ENCODE measurements at places on chromosomes 11 and 22. TPM values are rescaled to one million over a fixed set of nuclear protein-coding genes. Genes with fewer than 3 reads are reported as not detected.

The PLAAT3 gene
- total RNA-seq = 2.4 TPM

The ACTN3 gene
- total RNA-seq = not detected

The DGCR6L gene
- total RNA-seq = 26.5 TPM

The SCN3B gene
- total RNA-seq = 48.9 TPM

The OR2AT4 gene
- not detected for total RNA-seq

The UBQLNL gene
- total RNA-seq = under 0.01 TPM

The CLCF1 gene
- total RNA-seq = under 0.01 TPM

The PICALM gene
- total RNA-seq = 1,205 TPM

The CDC42EP1 gene
- total RNA-seq = 1.6 TPM

The OR8G5 gene
- total RNA-seq = not detected

The SLC35F2 gene
- 51.8 TPM for total RNA-seq

The RTN4RL2 gene
- 0.41 TPM for total RNA-seq

The CD248 gene
- total RNA-seq = 1.2 TPM

DNA sequence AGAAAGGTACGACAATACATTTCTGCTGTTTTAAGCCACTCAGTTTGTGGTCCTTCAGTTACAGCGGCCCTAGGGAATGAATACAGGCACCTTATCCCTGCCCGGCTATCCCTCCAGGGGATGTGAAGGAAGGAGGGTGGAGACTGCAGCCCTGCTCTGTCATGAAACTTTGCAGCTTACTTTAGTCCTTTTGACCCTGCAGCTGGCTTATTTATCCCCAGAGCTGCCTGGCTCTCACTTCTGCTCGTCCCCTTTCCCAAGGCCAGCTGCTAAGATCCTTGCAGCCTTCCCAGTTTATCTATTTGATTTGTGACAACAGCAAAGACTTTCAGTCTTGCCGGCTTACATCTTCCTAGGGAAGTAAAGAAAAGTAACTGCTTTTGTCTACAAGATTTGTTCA lies 55.2 kb downstream of the SC5D start:
- no peak for DNase-seq

DNA sequence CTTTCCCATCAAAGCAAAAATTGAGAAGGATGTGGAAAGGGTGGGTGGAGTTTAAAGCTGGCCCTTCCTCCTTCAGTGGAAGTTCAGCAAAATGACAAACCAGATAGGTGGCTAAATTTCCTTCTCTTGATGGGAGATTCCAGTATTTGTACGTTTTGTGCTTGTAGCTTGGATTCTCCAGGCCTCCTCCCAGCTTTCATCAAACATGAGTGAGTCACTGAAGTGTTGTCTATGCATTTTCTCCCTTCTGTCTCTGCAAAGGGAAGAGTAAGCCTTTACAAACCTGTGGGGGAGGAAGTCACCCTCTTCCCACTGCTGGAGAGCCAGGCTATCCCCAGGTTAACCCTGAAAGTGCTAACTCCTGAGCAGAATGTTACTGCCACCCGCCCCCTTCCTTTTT lies 6.4 kb downstream of the MARK2 start:
- no peak for DNase-seq

DNA sequence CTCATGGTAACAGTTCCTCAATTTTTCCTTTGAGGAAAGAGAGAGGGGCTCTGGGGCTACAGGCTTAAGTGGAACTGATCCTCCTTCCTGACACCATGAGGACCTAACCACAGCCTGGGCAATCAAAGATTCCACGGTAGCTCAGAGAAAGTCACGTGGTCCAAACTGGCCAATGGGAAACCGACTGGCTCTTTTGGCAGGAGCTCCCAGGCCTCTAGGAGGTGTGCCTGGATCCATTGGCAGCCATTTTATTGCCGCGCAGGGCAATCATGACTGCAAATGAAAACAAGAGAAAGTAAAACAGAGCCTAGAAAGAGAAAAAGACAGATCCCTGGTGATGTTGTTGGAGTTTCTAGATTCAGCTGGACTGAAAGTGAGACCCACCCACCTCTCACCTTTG lies 27.3 kb upstream of the ASPHD2 start:
- no peak for DNase-seq

GRCh38 chr11:100823360-100823759 lies 136.3 kb downstream of the ARHGAP42 start:
- no peak for DNase-seq

GRCh38 chr22:32509045-32509444 lies 34.4 kb downstream of the FBXO7 start:
- no peak for DNase-seq

DNA sequence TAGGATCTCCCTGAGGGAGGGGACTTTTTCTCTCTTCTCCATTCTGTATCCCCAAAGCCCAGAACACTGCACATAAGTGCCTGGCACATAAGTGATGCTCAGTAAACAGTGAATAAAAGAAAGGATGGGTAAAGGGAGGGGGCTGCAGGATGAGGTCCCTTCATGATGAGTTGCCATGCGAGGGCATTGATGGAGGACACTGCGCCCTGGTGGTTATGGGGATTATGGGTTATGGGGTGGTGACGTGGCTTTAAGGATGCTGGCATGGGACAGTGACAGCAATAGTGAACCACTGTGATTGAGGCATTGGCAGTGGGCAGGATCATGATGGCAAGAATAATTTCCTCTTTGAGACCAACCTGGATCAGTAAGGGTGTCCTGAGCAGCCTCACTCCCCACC lies 43.9 kb upstream of the LRRC32 start:
- DNase-seq = no peak

GRCh38 chr11:120354068-120354467 lies 17.9 kb downstream of the ARHGEF12 start:
- DNase-seq = no peak

GRCh38 chr22:17587629-17588028 lies 24.3 kb downstream of the SLC25A18 start:
- DNase-seq = no peak

DNA sequence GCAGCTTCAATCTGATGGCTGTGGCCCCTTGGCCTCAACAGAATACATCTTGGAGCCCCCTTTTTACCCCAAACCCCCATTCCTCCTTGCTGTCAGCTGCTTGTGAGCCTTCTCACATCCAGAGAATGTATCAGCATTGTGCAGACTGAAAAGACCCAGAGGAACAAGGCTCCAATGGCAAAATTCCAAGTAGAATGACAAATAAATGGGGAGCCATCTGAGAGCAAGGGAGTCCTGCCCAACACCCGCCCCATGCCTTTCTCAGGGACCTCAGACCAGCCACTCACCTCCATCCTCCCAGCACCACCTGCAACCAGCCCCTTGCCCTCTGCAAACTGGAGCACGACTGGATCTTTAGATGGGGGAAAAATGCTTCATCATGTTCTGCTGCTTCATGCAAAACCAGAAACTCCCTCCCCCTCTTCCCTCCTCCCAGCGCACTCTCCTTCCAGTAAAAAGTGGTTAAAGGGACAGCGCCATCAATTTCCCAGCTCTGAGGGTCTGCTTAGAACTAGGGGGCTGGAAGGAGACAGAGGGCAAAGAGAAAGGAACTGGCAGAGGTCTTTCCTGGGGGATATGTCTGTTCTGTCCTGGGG lies 2.2 kb upstream of the NEFH start:
- no peak for DNase-seq

DNA sequence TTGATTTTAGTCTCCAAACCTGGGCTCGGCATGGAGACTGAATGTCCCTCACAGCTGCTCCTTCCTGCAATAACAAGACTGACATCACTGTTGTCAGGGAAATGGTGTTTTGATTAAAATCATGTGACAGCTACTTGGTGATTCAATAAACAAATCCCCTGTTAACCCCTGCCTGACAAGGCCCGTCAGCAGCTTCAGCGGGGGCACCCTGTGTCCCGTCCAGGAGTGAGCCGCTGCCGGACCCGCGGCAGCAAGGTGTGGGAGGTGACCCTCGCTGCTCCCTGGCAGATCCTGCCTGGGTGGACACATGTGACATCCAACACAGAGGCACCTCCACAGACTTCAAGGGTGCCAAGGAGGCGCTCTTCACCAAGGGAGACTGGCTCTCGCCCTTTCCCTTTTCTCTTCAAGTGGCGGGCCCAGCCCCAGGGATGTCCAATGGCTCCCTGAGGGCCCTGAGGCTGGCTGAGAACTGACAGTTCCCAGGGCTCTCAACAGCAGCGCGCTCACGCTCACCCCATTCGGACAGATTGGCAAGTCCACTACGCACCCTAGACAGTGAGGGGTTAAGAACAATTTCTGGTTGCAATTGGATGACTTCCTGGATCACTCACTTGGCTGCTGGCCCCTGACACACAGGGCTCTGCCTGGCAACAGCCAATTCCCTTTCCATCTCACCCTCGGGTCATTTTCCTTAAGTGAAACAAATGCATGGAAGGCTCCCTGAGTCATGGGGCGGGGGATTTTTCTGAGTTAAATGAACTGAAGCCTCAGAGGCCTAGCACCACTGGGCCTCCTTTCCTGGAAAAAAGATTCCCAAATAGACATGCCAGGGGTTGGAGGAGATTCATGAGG lies 30.7 kb downstream of the PPP2R1B start:
- peak; percentile 75 for DNase-seq

DNA sequence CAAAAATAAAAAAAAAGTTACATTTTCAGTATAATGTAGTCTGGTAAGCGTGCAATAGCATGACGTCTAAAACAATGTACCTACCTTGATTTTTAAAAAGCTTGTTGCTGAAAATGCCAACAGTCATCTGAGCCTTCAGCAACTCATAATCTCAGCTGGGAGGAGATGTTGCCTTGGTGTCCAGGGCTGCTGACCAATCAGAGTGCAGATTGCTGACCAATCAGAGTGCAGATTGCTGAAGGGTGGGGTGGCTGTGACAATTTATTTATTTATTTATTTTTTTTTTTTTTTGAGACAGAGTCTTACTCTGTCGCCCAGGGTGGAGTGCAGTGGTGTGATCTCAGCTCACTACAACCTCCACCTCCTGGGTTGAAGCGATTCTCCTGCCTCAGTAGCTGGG lies 17.8 kb downstream of the ZBED4 start:
- no peak for DNase-seq

GRCh38 chr11:92123540-92123939 lies 101.1 kb upstream of the FAT3 start:
- no peak for DNase-seq

DNA sequence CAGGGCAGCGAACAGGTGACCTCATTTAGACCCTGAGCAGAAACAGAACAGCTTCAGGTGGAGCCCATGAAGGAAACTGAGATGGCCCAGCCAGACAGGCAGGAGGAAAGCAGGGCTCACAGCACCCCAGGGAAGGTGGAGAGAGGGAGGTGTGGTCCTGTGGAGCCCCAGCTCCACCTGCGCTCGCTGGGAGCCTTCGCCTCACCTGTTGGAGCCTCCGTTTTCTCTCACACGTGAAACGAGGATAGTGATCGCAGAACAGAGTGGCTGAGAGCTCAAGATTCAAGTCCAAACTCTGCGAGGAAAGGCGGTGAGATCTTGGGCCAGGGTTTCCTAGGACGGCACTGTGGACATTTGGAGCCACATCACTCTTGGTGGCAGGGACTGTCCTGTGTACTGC lies 8.6 kb upstream of the CERK start:
- DNase-seq = no peak

DNA sequence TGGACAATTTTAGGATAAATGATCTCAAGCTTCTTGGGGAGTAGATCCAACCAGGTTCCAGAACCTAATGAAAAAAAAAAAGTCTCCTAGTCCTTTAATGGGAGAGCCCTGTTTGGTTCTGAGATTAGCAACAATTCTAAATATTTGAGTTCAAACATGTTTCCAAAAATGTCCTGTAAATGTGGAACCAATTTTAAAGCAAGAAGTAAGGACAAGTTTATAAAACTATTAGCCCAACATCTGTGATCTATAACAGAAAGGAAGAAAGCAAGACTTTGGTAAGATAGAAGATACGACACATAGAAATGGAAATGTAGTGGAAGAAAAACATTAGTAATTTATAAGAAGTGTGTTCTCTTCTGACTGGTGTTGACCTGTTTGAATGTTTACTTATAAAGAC lies 79.7 kb upstream of the SLC5A12 start:
- no peak for DNase-seq

- no peak for DNase-seq
These were observed 866 bp downstream of the MED17 start for GRCh38 chr11:93784935-93785360.

- no peak for DNase-seq
These were observed 11.4 kb upstream of the KCNJ1 start for GRCh38 chr11:128878455-128878854.

- peak; percentile 42 for DNase-seq
These were observed 802 bp downstream of the TENM4 start for GRCh38 chr11:79439886-79440570.

- no peak for DNase-seq
These were observed 93.2 kb downstream of the TBC1D22A start for GRCh38 chr22:46855681-46856080.

DNA sequence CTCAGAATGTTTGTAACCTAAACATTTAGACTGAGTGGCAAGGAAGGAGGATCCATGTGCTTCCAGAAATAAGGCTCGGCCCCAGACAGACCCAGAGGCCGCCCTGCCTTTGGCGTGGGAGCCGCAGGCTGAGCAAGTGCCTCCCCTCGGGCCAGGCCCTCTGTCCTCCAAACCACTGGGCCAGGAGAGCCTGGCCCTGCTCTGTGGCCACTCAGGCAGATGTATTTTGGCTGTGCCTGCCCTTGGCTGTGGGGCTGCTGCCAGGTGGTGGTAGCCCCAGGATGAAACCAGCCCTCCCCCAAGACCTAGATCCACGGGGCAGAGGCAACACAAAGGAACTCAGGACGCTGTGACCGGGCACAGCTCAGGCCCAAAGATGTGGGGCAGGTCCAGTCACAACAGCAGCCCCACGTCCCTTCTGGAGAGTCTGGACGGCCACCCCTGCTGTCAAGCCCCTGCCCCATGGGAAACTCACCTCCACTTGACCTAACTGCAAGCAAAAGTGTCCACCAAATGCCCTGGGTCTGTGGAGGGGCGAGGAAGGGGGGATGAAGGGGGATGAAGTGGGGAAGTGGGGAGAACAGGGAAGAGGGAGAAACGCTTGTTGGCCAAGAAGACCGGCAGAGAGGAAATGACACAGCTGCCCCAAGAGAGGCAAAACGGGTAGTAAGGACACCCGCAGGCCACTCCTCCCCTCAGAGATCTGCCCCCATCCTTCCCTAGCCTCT lies 24.0 kb downstream of the PISD start:
- DNase-seq = no peak

GRCh38 chr11:127110542-127110941 lies 110.0 kb upstream of the KIRREL3 start:
- DNase-seq = no peak

- DNase-seq = no peak
These were observed 16.5 kb downstream of the PRPF19 start for GRCh38 chr11:60889869-60890311.

DNA sequence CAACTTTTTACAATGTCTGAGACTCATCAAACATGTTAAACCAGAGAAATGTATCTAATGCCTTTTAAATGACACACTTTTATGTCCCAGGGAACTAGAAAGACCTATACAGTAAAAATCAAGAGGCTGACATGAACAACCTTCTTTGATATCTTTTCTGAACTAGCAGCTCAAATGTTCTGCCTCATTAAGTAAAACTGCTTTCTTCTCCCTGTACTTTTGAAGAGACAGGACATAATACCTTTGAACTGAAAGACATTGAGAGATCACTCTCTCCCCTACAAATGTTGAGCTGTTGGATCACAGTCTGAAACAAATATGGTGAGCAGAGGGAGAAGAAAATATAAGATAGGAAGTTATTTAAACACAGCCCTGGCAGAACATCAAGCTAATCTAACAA lies 123.0 kb downstream of the FAM181B start:
- no peak for DNase-seq

- DNase-seq = no peak
These were observed 8.9 kb downstream of the KCNJ11 start for GRCh38 chr11:17379383-17380180.

- no peak for DNase-seq
These were observed 518 bp upstream of the GALNT18 start for GRCh38 chr11:11622340-11622706.
